HepG2 (cell line): ENCODE measurements at places on chromosomes 4 and X.

- no peak for DNase-seq
Measured at GRCh38 chr4:177263818-177264217, 45.9 kb upstream of the NEIL3 start.

- no peak for DNase-seq
Measured at GRCh38 chr4:110003401-110004187, 90.9 kb downstream of the EGF start.

DNA sequence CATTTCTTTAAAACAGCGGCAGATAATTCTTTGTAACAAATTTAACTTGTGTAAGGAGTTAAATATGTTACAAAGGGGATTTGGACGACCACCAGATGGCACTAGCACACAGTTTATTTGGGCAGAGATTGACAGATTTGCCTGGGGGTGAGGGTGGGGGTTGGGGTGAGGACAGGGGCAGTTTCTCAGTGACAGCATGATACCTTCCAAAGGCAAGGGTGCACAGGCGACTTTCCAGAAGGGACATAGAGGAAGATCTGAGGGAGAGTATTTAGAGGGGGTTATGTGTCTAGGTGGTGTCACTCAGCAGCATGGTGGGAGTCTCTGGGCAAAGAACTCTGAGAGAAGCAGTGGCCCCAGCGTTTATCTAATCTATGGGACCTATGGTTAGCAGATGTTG, 9.6 kb upstream of the TMA16 start:
- peak; percentile 41 for DNase-seq

- DNase-seq = no peak
Measured at GRCh38 chrX:49704691-49705404, 9.1 kb upstream of the PAGE1 start.

GRCh38 chr4:109155682-109156283, 146.7 kb downstream of the COL25A1 start:
- DNase-seq = no peak

DNA sequence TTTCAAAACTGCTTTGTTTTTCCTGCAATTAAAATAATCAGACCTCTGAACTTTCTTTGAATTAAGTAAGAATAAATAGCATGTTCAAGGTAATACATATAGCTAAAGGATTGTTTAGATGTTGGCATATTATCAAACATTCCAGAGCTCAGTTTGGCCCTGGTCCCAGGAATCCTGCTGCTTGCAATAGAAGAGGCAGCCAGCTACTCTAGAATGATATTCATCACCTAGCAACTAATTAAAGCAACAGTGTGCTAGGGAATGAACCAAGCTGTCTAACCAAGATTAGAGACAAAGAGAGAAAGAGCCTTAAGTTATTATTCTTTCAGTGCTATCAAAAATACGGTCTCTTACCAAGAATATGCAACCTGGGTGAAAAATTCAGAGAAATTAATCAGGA, 460.9 kb downstream of the GABRG1 start:
- DNase-seq = no peak

- no peak for DNase-seq
Measured at GRCh38 chr4:152301381-152301780, 234.5 kb downstream of the FBXW7 start.

GRCh38 chrX:3627594-3627993, 85.9 kb downstream of the PRKX start:
- no peak for DNase-seq

GRCh38 chr4:6498511-6499237, 26.3 kb upstream of the PPP2R2C start:
- DNase-seq = no peak

DNA sequence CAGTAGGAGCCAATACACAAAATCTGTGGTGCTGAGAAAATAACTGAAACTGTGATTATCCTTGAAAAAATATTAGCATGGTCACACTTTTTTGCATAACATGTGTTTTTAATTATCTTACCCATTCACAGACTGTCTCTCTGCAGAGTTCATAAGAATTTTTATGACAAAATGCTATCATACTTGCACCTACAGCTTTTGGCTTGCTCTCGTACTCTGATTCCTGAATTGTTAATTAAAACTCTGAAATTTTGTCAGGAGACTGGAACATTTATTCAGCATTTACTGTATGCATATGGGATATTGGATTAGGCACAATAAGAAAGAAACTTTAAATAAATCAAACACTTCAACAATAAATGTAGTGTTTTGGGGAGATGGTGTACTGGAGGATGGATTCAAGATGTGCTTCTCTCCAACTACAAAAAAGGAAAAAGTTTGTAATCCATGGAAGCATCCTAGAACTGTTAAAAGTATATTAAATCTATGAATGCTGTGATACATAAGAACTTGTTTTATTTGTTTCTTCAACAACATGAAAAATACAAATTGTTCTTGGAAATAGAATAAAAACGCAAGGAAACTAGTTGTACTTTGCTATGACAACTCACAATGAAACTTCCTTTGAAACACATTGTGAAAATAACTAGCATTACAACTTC, 260.5 kb downstream of the SPATA18 start:
- no peak for DNase-seq

GRCh38 chrX:16977771-16978170, 31.3 kb downstream of the REPS2 start:
- no peak for DNase-seq

DNA sequence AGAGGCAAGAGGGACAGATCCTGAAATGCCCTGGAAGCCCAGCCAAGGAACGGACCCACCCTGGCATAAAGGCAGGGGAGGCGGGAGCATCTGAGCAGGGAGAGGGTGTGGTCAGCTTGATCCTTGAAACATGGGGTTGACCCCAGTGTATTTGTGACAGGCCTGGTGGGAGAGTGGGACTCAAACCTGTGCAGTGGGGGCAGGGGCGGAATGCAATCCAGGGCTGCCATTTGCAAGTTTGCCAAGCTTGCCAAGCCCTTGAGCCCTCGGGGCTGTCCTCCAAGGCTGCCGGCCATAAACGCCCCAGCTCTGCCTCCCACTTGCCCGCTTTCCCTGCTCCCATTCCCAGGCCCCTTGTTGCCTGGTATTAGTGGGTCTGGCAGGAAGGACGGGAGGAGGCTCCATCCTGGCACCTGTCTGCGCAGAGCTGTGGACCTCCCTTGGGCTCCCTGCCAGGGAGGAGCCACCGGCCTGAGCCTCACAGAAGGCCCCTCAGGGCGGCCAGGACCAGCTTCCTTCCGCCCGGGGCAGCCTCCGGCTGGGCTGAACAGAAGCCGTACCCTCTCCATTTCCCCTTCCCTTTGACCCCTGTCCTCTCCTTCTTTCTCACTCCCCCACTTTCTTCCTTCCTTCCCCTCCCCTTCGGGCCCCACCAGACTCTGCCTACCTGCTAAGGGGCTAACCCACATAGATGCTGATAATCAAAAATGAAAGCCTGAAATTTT, 661 bp downstream of the S100P start:
- no peak for DNase-seq

DNA sequence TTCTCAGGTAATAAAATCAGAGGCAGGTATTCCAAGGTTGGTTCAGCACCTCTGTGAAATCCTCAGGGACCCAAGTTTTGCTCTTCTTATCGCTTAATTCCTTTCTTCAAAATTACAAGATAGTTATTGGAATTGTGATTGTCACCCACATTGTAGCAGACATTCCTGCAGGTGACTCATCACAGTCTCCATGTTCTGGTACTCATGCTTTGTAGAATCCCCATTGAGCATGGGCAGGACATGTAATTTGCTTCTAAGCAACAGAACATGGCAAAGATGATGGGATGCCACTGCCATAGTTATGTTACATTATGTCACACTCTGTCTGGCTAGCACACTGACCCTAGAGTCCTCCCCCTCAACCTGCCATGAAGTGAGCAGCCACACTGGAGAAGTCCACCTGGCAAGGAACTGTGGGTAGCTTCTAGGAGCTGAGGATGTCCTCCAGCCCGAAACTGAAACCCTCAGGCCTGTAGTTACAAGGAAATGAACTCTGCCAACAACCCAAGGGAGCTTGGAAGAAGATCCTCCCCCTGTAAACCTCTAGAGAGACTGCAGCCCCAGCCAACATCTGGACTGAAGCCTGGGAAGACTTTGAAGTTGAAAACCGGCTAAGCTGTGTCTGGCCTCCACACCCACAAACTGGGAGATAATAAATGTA, 58.3 kb upstream of the GUCY1A1 start:
- DNase-seq = no peak

DNA sequence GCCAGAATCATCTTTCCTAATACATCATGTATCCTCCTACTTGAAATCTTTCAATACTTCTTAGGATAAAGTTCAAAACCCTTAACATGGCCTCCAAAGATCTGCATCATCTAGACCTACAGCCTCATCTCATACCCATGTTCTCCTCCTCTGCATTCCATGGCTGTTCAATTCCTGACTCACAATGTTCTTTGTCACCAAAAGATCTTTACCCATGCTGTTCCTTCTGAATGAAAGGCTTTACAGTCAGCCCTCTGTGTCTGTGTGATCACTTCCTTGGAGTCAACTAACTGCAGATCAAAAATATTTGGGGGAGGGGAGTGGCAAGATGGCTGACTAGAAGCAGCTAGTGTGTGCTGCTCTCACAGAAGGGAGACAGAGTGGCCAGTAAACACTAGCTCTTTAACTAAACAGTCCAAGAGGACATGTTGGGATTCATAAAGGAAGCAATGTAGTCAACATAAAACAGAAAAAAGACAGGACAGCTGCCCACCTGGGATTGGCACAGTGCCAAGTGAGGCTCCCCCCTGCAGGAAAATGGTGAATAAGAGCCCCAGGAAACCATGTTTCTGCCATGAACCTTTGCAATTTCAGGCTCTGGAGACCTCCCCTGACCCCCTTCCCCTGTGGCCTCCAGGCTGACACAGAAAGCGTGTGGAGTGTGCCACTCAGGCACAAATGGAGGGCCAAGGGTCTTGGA, 31.9 kb downstream of the CBR4 start:
- DNase-seq = peak; percentile 38

DNA sequence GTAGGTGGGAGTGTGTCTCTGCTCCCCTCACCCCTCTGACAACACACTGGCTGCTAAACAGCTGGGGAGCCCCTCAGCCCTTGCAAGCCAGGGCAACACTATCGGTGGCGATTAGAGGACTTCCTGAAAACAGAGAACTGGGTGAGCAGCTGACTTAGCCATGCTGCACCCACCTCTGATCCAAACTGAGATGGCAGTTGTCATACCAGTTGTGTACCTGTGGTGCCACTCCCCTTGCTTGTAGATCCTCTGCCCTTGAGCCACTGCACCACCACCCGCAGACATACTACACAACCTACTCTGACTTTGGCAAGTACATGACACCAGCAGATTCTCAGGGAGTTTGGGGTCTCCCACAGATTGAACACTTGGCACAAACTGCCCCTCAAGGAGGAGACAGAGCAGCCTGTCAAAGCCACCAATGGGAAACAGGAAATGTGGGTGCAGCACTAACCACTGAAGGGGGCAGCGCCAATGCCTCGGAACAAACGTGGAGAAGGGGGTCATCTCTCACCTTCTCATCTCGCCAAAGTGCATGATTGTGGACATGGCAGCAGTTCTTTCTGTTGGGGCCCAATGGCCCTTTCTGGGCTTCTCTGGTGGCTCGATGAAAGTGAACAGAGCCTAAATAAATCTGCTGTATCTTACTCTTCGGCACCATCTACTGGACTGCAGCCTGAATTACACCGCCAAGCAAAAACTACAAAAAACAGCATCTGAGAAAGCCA, 119.8 kb downstream of the NEK1 start:
- peak; percentile 39 for DNase-seq

DNA sequence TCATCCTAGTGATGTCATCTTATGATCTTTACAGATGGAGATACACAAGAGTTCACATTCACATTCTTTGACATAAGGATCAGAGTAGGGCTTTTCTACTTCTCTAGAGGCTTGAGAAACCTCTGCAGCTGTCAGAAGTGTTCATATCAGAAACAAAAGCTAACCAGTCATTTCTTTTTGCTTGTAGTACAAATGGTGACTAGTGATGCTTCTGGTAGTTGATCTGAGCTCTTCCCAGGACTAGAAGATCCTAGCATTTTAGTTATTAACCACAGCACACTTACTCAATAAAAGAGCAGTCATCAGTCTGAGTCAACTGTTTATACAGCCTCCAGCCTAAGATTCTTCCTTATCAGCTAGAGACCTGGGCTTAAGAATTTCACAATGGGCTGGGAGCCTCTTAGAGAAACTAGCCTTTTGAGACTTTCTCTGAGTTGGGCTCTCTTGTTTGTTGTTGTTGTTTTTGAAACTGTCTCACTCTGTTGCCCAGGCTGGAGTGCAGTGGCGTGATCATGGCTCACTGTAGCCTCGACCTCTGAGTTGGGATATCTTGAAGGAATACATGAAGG, 84.1 kb downstream of the TMEM164 start:
- peak; percentile 12 for DNase-seq

DNA sequence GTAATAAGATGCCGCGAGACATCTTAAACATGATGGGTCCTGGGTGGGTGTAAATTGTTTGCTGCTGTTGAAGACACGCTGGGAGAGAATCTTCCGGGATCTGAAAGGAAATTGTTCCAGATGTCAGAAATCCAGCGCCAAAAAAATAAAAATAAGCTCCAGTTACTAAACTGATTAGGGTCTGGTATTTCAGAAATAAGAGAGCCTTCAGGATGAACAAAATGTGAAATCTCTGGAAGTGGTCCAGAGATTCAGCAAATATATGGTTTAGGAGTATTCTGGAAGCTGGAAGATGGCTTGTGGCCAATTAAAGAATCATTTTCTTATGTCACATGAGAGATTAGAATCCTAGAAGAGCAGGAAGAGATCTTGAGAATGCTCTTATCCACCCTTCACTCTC, 75.8 kb upstream of the NHS start:
- no peak for DNase-seq

- no peak for DNase-seq
Measured at GRCh38 chr4:149280806-149281205, 534.8 kb downstream of the IQCM start.

DNA sequence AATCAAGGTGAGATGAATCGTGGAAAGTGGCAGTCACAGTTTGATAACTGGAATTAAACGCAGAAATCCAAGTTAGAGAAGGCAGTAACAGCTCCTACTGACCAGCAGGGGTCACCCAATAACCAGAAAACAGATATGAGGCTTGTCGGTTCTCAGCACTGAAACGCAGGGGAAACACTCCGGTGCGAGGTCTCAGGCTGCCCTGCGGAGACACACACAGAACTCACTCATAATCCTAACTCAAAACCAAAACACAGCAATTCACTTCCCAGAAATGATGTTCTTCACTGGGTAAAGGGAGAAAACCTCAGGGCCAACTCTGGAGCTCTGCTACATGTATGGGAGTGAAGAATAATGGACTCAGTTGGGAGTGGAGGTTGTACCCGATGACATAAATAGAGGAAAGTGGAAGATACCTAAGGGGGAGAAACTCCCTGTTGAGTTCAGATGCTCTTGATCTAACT, 384.4 kb downstream of the RAPGEF2 start:
- DNase-seq = peak; percentile 68

GRCh38 chr4:26151615-26152014, 169.2 kb upstream of the RBPJ start:
- DNase-seq = no peak

DNA sequence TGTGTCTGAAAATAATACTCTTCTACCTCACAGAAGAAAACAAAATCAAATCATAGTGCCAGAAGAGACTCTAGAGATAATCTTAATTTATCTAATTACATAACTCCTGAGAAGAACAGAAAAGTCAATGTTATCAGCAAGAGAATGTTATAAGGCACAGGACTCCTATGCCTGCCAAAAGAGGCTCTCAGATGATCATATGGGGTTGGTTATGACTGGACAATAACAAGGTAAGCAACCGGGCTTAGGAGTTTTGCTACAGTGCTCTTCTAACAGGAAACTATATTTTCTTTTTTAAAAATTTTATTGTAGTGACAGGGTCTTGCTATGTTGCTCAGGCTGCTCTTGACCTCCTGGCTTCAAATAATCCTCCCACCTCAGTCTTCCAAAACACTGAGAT, 3.5 kb upstream of the C4orf17 start:
- DNase-seq = no peak

- DNase-seq = no peak
Measured at GRCh38 chrX:17497193-17497592, 122.2 kb downstream of the NHS start.

GRCh38 chrX:11765449-11765848, 7.4 kb downstream of the MSL3 start:
- no peak for DNase-seq
